WTC11 (cell line): ENCODE measurements at places on chromosomes 1 and 21.

- no peak for DNase-seq
Measured at GRCh38 chr1:186498695-186499389, 37.9 kb upstream of the PDC start.

- DNase-seq: no peak
Measured at GRCh38 chr1:225595452-225595851, 57.5 kb downstream of the ENAH start.

DNA sequence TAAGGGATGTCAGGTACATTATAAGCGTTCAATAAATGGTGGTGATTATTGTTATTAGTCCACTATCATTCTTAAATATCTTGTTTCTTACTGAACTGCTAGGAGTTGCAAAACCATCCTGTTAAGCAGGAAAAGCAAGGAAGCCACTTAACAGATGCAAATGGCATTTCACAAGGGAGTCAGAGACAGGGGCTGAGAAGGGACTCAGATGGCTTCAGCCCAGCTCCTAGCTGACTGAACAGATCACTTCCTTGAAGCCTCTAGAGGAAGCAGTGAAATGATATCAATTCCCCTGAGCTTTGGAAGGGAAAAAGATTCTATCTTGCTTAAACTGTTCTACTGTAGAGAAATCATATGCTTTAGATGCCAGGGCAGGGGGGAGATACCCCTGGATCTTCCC, 151.5 kb downstream of the ST6GALNAC5 start:
- no peak for DNase-seq

DNA sequence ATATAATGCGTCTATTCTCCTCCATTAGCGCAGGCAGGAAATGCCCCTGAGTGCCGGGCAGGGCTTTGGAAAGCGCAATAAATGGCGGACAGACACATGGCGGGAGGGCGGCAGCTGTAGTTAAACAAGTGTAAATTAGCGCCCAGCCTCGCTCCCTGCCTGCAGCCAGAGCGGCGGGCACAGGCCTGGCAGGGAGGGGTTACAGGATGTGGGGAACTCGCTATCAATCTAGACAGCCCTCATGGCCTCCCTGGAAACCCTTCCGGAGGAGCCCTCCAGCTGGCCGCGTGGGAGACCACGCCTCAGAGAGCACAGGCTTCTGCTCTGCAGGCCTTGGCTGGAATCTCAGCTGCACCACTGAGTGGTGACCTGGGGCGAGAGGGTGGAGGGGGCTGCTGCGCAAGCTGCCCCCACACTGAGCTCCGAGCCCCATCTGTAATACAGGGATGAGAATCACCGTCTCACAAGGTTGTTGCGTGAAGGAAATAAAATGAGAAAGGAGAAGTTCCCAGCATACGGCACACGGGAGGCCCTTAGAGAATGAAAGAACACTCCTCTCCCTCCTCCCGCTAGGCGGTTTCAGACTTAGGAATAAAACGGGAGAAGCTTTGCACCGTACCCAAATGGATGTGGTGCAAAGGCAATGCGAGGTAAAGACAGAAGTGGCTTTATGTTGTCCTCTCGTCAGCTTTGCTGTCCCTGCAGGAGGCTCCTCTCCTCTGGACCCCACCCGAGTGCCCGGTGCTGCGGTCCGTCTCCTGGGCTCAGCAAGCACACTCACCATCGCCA, 167.2 kb upstream of the POU3F1 start:
- DNase-seq: no peak

DNA sequence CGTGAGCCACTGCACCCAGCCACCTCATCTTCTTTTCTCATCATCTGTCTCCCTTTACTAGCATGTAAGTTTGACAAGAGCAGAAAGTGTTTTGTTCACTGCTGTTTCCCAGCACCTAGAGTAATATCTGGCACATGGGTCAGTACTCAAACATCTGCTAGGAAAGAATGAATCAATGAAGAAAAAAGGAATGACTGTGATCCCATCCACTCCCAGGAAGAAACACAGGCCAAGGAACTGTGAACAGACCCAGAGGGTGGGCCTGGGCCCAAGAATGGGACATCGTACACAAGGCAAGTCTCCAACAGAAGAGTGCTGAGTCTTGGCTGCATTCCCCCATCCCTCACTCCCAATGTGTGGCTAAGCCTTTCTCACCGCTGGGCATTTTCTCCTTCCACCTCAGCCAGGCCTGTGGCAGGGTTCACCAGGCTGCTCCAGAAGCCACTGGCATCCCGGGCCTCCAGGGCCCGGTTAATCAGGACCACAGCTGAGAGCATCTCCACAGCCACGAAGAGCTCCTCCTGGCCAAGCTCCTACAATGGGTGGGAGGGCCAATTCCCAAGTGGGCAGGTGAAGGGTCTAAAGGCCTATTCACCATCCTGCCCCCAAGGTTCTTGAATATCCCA, 18.4 kb downstream of the IQGAP3 start:
- no peak for DNase-seq
